ENCODE measurements at places on chromosomes 2 and 18.

DNA sequence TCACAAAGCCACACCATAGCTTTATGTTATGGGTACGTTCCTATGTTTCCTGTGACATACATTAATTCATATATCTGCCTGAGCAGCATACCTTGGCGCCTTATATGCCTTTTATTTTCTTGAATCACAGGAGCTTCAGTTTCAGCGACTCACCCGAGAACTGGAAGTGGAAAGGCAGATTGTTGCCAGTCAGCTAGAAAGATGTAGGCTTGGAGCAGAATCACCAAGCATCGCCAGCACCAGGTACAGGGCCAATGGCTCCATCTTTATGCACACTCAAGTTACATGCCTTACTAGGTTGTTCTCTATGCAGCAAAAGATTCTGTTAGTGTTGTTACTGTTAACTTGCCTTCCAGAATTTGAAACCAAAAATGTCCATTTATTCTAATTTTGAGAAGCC is 120.4 kb downstream of the PKP4 start:
- no peak for DNase-seq

DNA sequence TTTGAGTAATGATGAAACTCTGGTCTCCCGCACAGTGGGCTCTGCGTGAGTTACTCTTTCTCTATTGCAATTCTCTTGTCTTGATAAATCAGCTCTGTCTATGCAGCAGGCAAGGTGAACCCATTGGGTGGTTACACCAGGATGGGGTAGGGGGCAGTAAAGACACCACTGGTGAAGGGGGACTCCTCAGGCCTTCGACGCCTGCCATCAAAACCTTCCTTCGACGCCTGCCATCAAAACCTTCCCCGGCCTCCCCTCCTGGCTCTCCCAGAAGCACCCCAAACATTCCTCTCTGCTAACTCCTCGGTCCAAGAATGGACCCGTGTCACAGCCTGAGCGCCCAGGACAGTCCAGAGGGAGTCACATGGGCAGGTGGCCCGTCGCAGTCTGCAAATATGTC is 4.8 kb upstream of the STARD7 start:
- DNase-seq, result no peak

- no peak for DNase-seq
Measured at GRCh38 chr18:25038261-25038660, 313.7 kb downstream of the ZNF521 start.

DNA sequence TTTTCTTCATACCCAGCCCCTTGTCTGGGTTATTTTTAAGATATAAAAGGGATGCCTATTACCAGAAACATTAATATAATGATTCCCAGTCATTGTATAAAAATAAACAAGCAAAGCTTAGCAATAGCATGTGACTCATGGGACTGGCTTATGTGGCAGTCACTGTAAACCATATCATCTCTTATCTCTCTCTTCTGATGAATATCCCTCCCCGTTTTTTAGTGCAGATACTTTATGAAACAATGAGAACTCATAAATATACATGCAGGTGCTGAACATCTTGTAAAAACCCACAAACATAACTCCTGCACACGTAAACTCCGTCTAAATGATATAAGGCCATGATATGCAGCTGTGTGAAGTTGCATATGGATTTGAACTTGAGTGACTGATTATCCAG is 154.9 kb downstream of the MGAT5 start:
- no peak for DNase-seq

- DNase-seq, result no peak
Measured at GRCh38 chr2:40440835-40441234, 11.1 kb downstream of the SLC8A1 start.
